ENCODE measurements at places on chromosomes 1 and 21.
A peak's percentile ranks its signal among the peaks of the same experiment; 100 is the strongest.

GRCh38 chr1:232686346-232686745 lies 56.4 kb upstream of the SIPA1L2 start:
- no peak for DNase-seq

DNA sequence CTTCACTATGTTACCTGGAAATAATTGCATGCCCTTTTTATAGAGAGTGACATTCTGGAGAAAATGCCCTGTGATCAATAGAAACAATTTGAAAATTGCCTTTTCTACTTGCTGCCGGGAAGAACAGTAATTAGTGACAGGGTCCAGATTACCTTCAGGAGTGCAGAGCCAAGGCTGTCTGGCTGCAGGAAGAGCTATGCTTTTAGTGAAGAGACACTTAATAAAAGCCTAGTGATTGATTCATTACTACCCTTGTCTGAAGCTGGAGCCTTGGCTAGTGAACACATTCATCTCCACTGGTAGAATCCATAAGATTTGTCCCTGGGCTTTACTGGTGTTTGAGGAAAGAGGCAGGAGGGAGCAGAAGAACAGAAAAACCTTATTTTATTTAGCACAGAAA lies 12.9 kb upstream of the DNASE2B start:
- DNase-seq = no peak

DNA sequence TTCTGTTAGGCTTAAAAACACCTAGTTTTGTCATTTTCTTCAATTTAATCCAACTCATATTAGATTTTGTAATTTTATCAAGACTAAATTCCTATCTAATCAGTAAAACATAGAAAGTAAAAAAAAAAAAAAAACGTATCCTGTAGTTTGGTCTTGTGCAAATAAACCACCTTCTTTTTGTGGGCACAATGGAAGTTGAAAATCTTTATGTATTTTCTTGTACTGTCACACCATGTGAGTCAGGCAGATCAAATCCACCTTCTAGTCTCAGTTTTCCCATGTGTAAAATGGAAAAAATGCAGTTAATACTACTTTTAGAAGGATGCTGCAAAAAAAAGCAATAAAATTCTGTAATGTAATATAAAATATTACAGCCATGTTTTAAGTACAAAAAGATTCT lies 129.8 kb downstream of the CYYR1 start:
- DNase-seq = no peak

DNA sequence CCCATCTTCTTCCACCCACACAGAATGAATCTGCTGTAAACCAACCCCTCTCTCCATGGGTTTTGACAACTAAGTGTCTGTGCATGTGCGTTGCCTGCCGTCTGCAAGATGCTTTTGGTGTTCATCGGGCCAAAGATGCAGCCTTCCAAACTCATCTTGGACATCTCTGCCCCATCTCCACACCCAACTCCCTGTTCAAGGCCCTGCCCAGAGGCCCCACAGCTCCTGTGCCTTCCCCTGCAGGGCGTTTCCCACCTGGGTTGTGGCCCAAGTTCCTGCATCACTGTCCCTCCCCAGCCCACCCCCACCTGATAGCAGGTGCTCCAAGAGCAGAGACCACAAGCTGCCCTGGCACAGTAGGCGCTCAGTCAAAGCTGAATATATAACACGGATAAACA lies 103.2 kb downstream of the BCAR3 start:
- DNase-seq = no peak

- DNase-seq = no peak
Observed at GRCh38 chr1:171961861-171962260, 120.6 kb downstream of the DNM3 start.

DNA sequence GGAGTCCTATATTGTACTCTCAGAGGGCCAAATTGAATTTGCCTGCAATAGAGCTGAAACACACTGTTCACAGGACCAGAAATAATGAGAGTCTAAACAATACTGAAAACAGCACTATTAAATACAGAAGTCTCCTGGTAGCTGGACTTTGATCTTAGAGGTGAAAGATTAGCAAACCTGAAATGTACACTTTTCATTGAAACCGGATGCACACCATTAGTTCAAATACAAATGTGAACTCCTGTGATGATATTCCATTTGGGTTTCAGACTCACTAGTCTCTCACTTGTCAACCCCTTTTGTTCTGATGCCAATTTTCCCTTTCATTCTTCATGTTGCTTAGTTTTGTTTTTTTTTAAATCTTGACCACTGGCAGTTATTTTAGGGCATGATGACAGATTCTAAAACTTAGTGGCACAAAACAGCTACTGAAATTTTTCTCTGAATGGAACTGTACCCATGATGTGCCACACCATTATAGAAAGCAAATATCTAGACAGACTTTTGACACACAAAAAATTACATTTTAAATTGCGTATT lies 5.9 kb upstream of the TNFSF4 start:
- no peak for DNase-seq

DNA sequence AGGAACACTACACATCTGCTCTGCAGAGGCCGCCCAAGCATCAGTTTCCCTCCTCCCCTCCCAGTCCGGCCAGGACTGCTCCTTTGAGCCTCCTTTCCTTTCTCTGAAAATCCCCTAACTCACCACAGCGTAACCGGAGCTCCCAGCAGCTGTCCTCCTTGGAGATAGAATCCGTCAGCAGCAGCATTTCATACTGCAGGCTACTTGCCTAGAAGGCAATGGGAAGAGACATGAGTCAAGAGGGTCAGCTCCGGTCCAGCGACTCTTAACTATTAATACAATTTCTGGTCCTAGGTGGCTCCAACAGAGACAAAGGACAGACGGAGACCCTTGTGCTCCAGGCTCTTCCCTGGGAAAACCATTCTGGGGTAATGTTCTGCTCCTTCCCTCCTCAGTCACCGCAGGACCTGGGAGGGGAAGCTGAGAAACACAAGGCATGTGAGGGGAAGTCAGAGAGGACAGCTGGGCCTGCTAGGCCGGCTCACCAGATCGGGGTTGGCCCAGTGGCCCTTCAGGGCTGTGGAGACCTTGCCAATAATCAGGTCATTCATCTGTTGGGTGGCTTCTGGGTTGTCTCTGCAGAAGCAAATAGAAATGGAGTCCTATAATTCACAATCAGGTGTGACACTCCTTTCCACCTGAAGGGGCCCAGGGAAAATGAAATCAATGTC lies 99.7 kb downstream of the UBR4 start:
- no peak for DNase-seq

DNA sequence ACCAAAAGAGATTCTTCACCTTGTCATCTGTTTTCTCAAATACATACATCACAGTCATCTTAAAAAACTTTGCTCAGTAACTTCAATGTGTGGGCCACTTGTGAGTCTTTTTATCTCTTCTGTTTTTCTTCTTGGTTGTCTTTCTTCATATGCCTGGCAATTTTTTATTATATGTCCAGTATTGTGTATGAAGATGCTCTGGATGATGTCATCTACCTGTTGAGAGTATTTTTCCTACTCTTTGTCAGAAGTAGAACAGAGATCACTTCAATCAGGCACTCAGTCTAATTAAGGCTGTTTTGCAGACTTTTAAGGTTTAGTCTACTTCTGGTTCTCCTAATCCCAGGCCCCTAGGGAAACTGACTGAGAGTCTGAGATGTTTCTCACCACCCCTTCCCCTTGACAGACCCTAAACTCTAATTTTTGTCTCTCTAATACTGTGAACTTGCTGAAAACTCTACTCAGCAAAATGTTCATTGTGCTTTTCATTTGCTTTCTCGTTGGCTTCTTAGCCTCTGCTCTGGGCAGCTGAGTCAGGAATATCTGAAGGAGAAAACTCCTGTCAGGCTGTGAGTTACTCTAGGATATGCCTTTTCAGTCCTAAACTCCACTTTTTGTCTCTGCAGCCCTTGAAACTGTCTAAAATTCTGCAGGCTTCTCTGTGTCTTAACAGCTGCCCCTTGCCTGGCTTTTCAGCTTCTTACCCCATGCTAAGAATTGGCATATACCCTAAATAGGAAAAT lies 33.0 kb upstream of the DNAJC6 start:
- DNase-seq = no peak

DNA sequence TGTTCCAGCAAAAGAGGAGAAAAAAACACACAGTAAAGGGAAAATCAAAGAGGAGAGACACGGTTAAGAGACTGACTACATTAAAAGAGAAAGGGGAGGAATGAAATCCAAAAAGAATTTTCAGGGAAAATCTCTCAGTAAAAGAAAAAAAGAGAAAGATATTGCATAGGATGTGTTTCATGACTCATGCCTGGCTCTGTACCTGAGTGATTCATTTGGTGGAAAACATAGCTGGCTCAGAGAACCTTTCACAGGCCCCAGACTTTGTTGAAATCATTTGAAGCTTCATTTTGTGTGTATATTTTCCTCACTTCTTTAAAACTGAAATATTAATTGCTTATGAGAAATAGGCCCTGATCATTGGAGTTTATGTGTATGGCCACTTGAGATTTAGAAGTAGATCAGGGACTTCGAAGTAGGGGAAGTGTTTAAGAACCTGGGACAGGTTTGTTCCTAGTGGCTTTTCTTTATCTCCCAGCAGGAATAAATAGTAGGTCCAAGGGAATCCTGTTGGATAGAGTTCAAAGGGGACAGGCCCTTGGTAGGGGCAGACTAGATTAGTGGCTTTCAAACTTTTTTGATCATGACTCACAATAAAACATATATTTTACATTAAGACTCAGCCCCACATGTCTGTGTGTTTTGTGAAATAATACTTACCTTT lies 239.1 kb upstream of the SGIP1 start:
- no peak for DNase-seq

DNA sequence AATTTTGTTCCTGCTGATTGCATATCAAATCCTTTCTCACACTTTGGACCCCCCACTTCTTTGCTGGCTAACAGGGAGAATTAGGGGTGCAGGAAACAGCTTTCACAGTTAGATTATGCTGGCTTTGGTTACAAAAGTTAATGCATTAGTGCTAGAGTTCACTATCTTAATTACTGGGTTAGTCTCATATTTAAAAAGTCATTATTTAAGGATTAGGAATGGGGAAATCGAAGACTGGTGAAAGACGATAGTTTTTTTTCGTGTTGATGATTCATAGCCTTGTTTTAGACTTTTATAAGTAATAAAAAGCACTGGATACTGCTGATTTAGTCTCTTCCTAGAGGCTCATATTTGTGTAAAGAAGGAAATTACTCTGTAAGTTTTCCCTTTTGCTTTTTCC lies 11.6 kb downstream of the ST6GALNAC3 start:
- no peak for DNase-seq

- no peak for DNase-seq
Observed at GRCh38 chr1:245986404-245987218, 520.5 kb downstream of the SMYD3 start.

GRCh38 chr21:18275781-18276180 lies 31.1 kb downstream of the CHODL start:
- no peak for DNase-seq

DNA sequence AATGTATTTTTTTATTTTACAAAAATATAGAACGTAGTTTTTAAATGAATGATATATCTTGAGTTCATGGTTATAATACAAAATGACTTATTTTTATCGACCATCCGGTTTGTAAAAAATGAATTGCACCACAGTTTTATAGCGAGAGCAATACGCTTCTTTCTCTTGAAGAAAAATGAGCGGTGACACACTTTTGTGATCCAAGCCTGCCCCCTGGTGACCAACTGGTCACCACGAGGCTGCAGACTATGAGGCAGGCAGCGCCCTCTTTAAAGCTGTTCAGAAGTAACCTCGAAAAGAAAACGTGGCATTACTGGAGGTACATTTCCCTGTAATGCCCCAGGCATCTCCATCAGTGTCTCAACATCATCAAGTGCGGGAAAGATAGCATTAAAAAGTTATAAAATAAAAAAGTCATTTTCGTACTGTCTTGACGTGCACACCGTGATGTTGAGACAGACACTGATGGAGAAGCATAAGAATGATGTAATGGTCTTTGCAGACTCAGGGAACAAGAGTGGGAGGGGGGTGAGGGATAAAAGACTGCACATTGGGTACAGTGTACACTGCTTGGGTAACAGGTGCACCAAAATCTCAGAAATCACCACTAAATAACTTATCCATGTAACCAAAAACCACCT lies 734.2 kb upstream of the ADAMTS5 start:
- DNase-seq = peak; percentile 3

GRCh38 chr1:94334764-94335163 lies 83.4 kb upstream of the ABCD3 start:
- DNase-seq = no peak

DNA sequence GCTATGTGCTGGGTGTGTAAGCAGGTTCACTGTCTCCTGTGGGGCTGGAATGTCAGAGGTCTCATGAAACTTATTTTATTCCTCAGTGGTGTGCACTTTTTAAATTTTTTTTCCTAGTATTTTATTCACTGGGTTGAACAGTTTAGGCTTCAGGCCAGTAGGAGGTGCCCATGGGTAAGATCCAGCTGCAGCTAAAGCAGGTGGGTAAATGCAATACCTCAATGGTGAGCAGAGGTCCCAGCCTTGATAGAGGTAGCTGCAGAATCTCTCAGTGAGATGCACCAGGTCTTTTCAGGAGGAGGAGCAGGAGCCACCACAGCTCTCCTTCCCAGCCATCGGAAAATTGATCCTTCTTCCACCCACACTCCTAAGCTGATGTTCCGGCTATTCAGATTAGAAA lies 12.6 kb upstream of the OR6N2 start:
- DNase-seq = no peak

DNA sequence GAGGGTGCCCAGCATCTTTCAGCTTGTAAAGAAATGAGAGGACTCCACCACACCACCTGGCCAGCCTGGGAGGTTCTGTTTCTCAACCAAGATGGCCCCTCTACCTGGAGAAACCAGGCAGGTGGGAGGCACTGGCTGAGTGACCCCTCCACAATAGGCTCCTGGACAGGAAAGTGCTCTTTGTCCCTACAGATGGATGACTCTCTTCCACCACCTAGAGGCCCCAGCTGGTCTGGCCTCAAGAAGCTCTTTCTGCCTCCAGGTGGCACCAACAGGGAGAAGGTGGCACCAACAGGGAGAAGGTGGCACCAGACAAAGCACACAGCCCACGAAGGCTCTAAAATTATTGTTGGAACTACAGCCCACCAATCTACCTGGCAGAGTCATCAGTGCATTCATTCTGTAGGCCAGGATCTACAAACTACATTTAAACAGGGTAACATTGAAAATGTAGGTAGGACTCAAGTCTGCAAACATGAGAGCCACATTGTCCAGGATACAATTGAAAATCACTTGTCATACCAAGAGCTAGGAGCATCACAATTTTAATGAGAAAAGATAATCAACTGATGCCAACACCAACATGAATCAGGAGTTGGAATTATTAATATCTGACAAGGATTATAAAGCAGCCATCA lies 14.4 kb downstream of the TMPRSS3 start:
- no peak for DNase-seq

GRCh38 chr1:53049574-53049967 lies 12.4 kb upstream of the PODN start:
- no peak for DNase-seq

DNA sequence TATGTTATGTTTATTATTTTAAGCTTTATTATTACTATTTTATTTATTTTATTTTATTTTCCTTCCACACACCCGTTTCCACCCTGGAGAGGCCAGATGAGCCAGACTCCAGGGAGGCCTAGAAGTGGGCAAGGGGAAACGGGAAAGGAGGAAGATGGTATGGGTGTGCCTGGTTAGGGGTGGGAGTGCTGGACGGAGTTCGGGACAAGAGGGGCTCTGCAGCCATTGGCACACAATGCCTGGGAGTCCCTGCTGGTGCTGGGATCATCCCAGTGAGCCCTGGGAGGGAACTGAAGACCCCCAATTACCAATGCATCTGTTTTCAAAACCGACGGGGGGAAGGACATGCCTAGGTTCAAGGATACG lies 468 bp upstream of the MX1 start:
- no peak for DNase-seq

All from GM12891 (cell line).